ENCODE measurements at places on chromosomes 1 and 21.
A peak's percentile ranks its signal among the peaks of the same experiment; 100 is the strongest.

DNA sequence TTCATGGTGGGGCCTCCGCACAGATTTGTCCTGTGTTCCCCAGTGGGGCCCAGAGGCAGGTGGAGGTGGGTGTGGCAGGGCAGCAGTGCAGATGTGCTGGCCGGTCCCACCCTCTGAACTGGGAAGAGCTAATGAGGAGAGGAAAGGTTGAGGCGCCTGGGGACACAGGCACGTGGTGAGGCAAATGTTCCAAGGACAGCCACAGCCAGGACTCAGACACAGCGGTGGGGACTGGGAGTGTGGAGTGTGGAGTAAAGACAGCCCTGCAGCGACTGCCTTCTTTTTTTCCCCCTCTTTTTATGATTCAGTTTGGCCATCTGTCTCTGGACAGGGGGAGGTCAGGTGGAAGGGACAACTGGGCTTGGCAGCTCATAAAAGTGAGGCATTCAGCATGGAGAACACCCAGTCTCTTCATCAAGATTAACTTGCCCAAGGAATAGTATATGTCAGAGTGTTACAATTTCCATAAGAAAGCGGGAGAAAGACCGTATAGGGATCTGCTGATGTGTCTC lies 104.2 kb upstream of the GCLM start:
- DNase-seq, result no peak

DNA sequence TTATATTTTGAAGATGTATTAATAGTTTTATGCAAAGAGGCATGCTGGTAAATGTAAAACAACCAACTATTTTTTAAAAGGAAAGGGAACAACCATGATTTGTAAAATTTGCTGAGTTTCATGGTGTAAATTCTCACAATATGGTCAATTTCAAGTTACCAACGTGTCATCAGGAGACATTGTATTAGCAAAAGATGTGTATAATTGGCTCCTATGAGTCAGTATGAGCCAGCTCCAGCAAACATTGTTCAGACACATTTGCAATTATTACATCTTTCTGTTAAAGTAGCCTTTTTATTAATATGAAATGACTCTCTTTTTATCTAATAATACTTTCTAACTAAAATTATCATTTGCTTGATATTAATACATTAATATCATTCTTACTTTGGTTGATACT lies 15.3 kb downstream of the CFH start:
- no peak for DNase-seq

- DNase-seq, result no peak
These were observed 6.0 kb downstream of the COLGALT2 start for GRCh38 chr1:184031409-184032107.

GRCh38 chr1:18618546-18619466 lies 11.8 kb upstream of the PAX7 start:
- DNase-seq, result no peak

DNA sequence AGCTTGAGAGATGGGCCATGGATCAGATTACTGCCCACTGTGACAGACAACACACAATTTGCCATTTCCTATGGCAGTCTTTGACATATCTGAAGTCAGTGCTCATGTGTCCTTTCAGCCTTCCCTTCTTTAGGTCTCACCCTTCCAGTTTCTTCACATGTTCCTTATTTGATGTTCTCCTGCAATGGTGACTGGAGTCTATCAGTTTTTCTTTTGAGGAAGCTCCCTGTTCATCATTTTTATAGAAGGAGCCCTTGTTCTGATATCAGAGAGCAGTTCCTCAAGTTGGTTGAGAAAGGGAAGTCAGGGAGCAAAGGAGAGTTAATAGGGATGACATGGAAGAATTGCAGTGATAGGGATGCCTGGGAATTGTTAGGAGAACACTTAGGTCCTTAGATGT lies 42.2 kb downstream of the DISC1 start:
- DNase-seq, result no peak

GRCh38 chr21:46425041-46425440 lies 33.6 kb upstream of the DIP2A start:
- DNase-seq, result no peak

GRCh38 chr1:58854576-58854975 lies 70.7 kb upstream of the JUN start:
- DNase-seq, result no peak

GRCh38 chr1:43651188-43651587 lies 1.2 kb downstream of the KDM4A start:
- DNase-seq, result no peak

GRCh38 chr1:83762416-83762815 lies 236.5 kb downstream of the TTLL7 start:
- DNase-seq, result no peak

DNA sequence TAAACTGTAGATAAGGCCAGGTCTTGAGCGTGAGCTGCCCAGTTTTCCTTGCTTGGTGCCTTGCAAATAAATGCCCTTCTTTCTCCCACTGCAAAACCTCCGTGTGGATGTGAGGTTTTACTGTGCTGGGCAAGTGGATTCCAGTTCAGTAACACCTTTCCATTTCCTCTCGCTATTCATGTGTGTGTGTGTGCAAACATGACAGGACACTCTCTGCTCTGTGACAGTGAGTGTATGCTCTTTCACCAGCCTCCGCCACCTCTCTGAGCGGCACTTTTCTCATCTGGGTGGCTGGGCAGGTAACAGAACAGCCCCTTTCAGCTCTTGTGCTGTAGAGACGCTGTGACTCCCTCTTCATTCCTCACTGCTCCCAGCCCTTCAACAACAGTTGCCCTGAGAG lies 23.9 kb downstream of the CNIH3 start:
- DNase-seq, result no peak

- DNase-seq, result no peak
These were observed 87.0 kb downstream of the SYT14 start for GRCh38 chr1:210024996-210025395.

- DNase-seq, result no peak
These were observed 590.8 kb upstream of the PRMT6 start for GRCh38 chr1:106465666-106466065.

DNA sequence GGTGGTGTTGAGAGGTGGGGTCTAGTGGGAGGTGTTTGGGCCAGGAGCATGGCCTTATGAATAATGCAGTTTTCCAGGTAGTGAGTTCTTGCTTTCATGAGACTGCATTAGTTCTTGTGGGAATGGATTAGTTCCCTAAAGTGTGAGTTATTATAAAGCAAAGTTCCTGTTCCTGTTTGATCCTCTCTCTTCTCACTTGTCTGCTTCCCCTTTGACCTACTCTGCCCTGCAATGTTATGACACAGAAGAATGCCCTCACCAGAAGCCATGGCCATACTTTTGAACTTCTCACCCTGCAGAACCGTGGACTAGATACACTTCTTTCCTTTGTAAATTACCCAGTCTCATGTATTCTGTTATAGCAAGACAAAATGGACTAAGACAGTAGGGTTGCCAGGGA lies 53.6 kb downstream of the MAP3K7CL start:
- no peak for DNase-seq

GRCh38 chr1:203121186-203122015 lies 6.1 kb upstream of the ADORA1 start:
- no peak for DNase-seq

GRCh38 chr1:60073605-60074278 lies at the start of gene C1orf87:
TSS of gene C1orf87 (minus strand) at chr1:60073770. CDS start at chr1:60072643, 1,127 bp downstream.
- no peak for DNase-seq

- DNase-seq, result no peak
These were observed 25.3 kb upstream of the TTF2 start for GRCh38 chr1:117034791-117035290.

GRCh38 chr1:151837884-151838221 lies 1.8 kb downstream of the C2CD4D start:
- no peak for DNase-seq

DNA sequence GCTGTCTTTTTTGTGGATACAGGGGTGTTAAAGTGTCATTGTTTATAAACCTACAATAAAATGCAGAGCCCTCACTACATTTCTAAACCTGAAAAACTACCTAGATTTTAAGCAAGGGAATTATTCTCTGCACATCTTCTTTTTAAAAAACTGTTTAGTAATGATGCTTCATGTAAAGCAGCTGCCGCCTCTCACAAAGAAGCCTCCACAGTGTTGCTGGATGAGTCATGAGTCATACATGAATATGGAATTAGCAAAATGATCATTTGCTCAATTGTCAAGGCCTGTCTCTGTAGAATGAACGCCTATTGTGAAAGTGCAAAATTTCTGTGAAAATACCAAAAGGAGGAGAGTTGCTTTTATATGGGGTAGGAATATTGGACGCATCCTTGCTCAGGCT lies 259.5 kb upstream of the CHRM3 start:
- no peak for DNase-seq

- no peak for DNase-seq
These were observed 57.0 kb downstream of the GPR161 start for GRCh38 chr1:168079761-168080160.

DNA sequence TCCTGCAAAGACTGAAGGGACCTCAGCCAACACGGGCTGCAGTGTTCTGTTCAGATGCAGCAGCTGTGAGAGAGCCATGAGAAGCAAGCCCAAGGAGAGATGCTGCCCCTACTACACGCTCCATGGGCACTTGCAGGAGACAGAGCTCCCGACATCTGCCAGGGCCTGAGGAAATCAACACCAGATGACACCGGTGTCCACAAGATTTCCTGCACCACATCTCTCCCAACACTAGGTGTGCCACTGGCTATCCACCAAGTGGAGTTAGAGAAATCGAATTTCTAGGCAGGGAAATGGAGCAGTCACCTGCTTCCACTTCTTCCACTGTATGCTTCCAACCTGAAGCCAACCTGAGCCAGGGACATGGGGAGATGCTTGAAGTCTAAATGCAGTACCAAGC lies 445.3 kb downstream of the RWDD3 start:
- no peak for DNase-seq

GRCh38 chr21:15421947-15422346 lies 307.8 kb upstream of the USP25 start:
- no peak for DNase-seq

DNA sequence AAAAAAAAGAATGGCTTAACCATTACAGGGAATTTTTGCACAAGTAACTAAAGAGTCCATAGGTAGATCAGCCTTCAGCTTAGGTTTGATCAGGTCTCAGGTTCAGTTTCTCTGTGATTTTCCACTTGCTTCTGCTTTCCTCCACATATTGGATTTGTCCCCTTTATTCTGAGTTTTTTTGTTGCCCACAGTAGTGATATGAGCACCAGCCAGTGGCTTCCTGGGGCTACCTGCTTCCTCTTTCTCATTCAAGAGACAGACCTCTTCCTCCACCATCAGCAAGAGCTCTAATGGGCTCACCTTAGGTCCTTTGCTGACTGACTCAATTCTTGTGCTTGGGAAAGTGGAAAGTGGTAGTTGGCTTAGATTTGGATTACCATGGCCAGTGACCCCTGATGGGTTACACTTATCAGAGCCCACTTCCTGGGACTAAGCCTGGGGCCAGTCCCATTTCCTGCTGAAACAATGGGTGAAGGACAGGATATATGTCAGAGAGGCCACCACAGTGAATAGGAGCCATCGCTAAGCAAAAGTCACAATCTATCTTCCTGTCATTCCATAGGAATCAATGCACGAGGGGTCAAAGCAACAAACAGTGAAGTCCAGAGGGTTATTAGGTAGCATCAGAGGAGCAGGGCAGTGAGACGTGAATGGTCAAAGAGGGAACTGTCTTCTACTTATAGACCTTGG lies 12.8 kb upstream of the PLA2G2E start:
- no peak for DNase-seq

DNA sequence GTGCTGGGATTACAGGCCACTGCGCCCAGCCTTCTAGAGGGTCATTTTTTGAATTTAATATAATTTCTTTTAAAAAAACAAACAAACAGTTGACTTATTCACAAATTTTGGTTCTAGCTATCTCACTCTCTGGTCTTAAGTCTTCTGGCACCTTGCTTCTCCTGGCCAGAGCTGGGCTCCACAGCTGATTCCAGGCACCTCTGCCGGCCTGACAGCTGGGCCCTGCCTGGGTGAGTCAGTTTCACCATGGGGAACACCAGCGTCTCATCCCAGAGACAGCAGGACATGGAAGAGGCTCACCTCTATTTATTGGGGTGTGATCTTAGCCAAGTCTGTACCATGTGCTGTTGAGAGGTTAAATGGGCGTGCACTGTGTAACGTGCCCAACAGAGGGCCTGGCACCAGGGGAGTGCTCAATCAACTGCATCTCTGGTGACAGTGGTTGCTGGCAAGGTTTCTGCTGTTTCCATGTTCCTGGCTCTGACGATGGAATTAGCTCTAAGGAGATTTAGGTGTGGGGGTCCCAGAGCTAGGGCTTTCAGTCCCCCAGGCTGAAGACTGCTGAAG lies 956 bp downstream of the CPLANE2 start:
- DNase-seq, result peak; percentile 82

DNA sequence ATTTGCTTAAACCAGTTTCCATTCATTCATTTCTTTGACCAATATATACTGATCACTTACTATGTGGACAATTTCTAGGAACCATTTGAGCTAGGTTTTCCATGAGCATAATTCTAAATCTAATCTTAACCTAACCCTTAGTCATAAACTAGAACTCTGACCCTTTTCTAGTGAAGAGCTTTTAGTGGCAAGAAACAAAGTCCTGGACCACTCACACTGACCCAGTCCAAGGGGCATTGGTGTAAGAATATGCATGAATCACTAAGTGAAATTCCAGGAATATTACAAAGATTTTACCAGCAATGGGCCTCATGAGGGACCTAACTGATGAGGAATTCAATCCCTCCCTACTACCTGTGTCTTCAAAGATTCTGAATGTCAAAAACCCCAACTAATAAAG lies 40.6 kb upstream of the SLC2A1 start:
- DNase-seq, result no peak

DNA sequence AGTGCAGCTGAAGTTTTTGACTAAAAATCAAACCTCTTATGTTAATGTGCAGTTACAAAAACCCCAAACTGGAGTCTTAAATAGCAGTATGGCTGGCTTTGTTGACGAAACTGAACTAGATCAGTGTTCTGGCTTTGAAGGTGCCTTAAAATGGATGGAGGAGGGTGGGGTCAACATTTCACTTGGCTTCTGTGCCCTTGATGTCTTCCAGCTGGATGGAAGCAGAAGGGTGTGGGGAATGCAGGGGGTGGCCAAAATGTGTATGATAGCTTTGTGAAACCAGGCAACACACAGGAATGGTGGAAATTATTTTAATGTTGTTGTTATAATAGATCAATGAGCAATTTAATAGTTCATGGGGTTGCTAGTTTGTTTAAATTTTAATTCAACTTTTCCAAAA lies 96.8 kb upstream of the C1orf105 start:
- no peak for DNase-seq

DNA sequence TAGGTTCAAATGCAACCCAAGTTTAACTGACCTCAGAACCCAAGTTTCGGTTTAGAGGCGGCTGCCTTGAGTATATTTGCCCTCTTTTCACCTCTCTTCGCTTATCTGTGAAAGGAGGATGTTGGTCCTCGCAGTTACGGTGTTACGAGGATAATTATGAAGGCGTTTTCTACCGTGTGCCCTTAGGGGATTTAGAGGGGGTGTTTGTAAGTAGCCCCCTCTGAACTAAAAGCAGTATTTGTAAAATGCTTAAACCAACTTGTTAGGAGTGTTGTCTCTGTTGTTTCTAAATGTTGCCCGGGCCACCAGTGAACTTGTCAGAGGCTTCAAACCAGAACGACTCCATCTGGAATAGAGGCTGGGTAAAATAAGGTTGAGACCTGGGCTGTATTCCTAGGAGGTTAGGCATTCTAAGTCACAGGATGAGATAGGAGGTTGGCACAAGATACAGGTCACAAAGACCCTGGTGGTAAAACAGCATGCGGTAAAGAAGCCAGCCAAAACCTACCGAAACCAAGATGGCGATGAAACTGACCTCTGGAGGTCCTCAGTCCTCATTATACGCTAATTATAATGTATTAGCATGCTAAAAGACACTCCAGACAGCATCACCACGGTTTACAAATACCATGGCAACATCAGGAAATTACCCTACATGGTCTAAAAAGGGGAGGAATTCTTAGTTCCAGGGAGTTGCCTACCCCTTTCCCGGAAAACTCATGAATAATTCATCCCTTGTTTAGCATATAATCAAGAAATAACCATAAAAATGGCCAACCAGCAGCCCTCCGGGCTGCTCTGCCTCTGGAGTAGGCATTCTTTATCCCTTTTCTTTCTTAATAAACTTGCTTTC lies 1.0 kb upstream of the PSRC1 start:
- DNase-seq, result peak; percentile 25
